Stimulated activated CD4-positive, alpha-beta T cell treated with anti-CD3 and anti-CD28 coated beads, Interleukin-1b, Interleukin-23, amount 100 ng/mL, for 1 hour (primary cell): ENCODE measurements at places on chromosomes 1 and 21.

DNA sequence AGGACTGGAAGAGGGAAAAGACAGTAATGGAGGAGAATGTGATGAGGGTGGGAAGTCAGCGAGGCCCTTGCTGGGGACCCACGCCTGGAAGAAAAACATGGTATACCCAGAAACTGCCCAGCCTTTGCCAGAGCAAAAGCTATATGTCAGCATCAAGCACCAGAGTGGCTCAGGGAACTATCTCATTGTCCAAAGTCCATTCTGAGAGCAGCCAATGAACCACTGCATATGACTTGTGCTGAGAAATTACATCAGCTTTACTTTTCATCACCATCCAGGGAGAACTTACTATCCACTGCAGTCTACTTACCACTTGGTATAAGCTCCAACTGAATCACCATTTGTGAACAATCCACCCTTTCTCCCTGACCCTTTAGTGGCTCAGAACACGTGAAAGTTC, 148.1 kb downstream of the TTLL7 start:
- DNase-seq, result no peak

DNA sequence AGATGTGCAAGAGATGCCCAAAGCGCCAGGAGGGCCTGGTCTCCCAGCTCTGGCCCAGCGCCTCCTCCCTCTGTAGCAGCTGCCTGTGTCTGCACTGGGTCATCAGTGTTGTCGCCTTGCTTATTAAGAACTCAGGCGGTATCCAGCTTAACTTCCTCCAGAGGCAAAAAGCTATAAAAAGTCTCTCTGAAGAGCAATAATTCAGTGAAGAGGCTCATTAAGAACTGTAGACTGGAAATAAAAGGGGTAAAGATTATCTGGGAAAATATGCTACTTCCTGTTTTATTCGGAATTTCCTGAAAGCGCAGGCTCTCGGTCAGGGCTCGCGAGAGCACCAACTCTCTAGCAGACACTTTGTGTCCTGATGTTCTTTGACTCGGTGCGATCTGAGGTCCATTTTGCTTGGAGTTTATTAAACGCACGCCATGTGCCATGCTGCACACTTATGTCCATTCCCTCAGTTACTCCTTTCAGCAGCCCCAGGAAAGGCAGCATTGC, 70.4 kb downstream of the MRPS6 start:
- DNase-seq, result no peak

DNA sequence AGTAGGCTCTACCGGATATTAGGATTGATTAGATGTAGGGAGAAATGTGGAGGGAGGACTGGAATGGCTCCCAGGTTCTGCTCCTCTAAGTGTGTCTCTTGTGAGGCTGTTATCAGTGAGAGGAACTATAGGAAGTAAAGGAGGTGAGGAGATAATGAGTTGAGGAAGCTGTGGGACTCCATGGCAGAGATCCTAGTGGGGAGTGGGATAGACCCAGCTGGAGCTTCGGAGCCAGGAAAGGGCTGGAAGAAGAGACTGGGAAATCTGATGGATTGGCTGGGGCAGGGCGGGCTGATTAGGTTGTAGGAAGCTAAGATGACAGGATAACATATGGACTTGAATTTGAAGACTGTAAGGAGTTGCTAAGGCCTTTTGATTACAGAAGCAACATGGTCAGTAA, 14.8 kb upstream of the BCL9 start:
- DNase-seq, result no peak

- no peak for DNase-seq
These were observed 21.3 kb upstream of the PRSS38 start for GRCh38 chr1:227793948-227794816.

DNA sequence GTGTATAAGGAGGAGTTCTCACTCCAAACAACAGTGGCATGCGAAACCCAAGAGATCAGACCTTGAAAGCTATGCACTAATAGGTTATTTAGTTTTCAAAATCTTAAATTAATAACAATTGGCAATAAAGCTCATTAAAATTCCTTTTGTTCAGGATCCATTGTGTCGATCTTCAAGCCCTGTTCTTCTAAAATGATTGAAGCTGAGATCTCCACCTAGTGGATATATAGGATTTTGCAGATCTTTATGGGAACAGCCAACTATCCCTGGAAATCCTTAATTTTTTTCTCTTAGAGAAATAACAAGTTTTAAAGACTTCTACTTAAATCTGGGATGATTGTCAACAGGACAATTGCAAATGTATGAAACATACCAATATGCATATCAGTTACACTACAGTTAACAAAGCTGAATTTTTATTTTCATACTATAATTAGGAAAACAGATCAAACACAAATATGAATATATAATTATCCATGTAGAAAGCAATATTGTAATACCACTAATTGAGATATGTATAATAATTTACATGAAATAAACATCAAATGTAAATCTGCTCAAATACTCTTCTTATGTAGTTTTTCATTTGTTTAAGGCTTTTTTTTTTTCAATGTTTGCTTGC, 43.3 kb downstream of the LRRC53 start:
- DNase-seq, result no peak
